BJ (cell line): ENCODE measurements at places on chromosomes 16 and 17.
A peak's percentile ranks its signal among the peaks of the same experiment; 100 is the strongest.

- peak; percentile 11 for DNase-seq
Measured at GRCh38 chr17:9432934-9433421, 142.6 kb downstream of the STX8 start.

DNA sequence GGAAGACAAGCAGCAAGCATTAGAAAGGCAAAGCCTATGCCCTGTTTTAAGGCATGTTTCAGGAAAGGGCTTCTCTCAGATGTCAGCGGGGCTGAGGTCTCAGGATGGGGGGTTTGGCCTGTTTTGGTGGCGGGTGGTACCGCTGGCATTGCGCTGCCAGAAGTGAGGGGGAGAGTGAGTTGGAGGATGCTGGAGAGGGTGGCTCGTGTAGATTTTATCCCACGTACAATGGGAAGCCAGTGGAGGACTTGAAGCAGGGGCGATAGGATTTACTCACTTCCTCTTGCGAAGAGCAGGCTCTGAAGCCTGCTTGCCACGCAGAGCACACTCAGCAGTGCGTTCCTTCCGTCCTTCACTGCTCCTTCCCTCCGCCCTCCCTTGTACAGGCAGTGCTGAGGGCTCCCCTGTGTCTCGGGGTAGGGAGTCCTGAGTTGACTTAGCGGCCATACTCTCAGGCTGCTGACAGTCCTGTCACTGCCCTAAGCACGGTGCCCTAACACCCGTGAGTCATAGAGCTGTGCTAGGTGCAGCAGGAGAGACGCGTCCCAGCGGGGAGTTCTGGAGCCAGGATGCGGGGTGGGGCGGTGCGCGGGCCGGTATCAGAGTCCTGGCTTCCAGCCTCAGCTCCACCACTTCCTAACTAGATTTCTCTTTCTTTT lies 113.1 kb downstream of the SNX29 start:
- DNase-seq = no peak

GRCh38 chr17:32111141-32111771 lies 31.0 kb upstream of the RHOT1 start:
- no peak for DNase-seq

DNA sequence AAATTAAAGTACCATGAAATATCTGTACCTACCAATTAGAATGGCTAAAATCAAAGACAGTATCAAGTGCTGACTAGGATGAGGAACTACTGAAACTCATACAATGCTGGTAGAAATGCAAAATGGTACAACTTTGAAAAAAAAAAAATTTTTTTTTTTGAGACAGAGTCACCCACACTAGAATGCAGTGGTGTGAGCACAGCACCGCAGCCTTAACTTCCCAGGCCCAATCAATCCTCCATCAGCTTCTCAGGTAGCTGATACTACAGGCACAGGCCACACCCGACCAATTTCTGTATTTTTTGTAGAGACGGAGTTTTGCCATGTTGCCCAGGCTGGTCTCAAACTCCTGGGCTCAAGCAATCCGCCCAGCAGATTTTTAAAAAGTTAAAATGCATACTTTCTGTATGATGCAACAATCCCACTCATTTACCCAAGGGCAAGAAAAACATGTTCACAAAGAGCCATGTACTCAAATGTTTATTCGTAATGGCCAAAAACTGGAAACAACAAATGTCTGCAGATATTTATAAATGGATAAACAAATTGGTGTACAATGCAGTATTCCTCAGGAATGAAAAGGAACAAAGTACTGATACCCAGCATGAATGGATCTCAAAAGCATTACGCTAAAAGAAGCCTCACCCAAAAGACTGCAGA lies 8.7 kb downstream of the SMURF2 start:
- no peak for DNase-seq

- no peak for DNase-seq
Measured at GRCh38 chr16:56019274-56019673, 144.1 kb upstream of the CES5A start.
